ENCODE measurements at places on chromosomes 7 and 10. TPM values are rescaled to one million over a fixed set of nuclear protein-coding genes. Genes with fewer than 3 reads are reported as not detected.

The MOGAT3 gene
- total RNA-seq = not detected

The ZNF485 gene
- 0.43 TPM for total RNA-seq

The ADCY1 gene
- 3.6 TPM for total RNA-seq

The PRTFDC1 gene
- 3.6 TPM for total RNA-seq

The CCM2 gene
- 61.5 TPM for total RNA-seq

The CUBN gene
- total RNA-seq = 6.8 TPM

The NUTM2E gene
- total RNA-seq = not detected

- H3K27me3 ChIP-seq = no peaks in the 10 kb centered on the region
- DNase-seq = peak; percentile 56
- H3K27ac ChIP-seq = no peak overlapping the region
Measured at GRCh38 chr10:42951486-42952251, 125.2 kb upstream of the RET start.

GRCh38 chr10:34291466-34292193 lies 523.5 kb downstream of the PARD3 start:
- no peaks in the 10 kb centered on the region for H3K4me1 ChIP-seq
- no peaks in the 10 kb centered on the region for H3K27me3 ChIP-seq
- no peak overlapping the region for H3K27ac ChIP-seq
- DNase-seq = no peak

- no peak for DNase-seq
- no peaks in the 10 kb centered on the region for H3K36me3 ChIP-seq
- no peaks in the 10 kb centered on the region for H3K4me1 ChIP-seq
- H3K27ac ChIP-seq = no peak within 1 kb of the TSS
- H3K27me3 ChIP-seq = no peaks in the 10 kb centered on the region
Measured at GRCh38 chr7:143362131-143363015, at the start of gene FAM131B. TSS of gene FAM131B (minus strand) at chr7:143362713. CDS start at chr7:143362603, 110 bp downstream.

DNA sequence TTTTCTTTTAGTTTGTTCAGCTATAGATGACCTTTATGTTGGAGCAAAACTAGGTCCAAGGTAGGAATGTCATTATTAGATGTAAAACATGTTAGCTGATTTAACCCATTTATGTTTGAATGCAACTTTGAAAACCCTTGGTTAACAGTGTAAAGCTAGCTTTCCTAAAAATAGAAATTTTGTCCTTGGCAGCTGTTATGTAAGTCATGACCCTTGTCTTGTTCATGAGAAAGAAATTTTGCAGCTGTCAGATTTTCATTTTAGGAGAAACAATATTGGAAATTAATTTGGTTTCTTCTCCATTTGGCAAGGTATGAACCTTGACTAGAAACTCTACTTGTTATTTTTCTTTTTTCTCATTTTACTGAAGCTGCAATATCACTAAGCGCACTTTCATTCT lies 23.9 kb upstream of the CCAR1 start:
- H3K27me3 ChIP-seq = no peaks in the 10 kb centered on the region
- H3K4me1 ChIP-seq = no peaks in the 10 kb centered on the region
- no peak overlapping the region for H3K4me3 ChIP-seq
- no peak overlapping the region for H3K27ac ChIP-seq

DNA sequence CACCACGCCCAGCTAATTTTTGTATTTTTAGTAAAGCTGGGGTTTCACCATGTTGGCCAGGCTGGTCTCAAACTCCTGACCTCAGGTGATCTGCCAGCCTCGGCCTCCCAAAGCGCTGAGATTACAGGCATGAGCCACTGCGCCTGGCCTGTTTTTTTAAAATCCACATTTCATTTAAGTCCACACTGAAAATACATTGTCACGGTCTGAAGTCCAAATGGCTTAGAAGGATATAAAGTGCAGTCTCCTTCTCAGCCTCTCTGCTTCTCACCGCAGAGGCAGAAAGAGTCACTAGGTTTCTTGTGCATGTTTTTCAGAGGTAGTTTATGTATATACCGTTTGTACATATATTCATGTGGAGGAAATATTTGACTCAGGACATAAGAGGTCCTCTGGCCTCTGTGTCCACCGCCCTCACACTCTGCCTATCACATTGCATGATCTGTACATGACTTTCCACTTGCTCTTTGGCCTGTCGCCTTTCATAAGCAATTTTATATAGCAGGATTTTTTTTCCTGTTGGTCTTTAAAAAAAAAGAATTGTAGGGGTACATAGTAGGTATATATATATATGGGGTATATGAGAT lies 42.9 kb downstream of the BLNK start:
- DNase-seq = no peak
- no peaks in the 10 kb centered on the region for H3K36me3 ChIP-seq
- no peaks in the 10 kb centered on the region for H3K27me3 ChIP-seq
- no peak overlapping the region for H3K4me3 ChIP-seq

DNA sequence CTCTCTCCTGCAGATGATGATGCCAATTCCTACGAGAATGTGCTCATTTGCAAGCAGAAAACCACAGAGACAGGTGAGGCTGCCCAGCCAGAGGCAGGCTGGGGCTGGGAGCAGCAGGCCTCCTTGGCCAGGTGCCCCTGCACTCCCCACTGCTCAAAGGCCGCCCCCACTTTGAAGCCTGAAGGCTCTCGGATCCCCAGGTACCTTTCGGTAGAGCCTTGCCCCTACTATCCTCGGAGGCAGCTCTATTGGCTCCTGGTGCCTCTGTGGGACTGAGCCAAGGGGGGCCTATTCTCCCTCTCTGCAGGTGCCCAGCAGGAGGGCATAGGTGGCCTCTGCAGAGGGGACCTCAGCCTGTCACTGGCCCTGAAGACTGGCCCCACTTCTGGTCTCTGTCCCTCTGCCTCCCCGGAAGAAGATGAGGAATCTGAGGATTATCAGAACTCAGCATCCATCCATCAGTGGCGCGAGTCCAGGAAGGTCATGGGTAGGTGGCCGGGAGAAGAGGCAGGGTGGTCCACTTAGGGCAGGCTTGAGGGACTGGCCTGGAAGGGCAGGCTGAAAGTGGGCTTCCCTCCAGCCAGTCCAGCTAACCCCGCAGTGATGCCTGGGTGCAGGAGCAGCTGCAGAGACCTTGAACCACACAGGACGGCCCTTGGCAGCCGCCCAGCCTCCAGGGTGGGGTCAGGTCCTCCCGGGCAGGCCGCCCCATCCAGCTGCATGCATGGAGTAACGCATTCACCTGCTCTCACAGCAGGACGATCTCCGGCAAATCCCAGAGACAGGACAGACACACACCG lies 14.1 kb downstream of the LAT2 start:
- H3K36me3 ChIP-seq = peaks cover 7% of the 10 kb centered on the region
- H3K27ac ChIP-seq = no peak overlapping the region
- no peak overlapping the region for H3K4me3 ChIP-seq
- no peaks in the 10 kb centered on the region for H3K4me1 ChIP-seq
- no peaks in the 10 kb centered on the region for H3K27me3 ChIP-seq
- DNase-seq = no peak

- H3K27ac ChIP-seq = no peak overlapping the region
- H3K36me3 ChIP-seq = no peaks in the 10 kb centered on the region
- no peaks in the 10 kb centered on the region for H3K27me3 ChIP-seq
- no peaks in the 10 kb centered on the region for H3K4me1 ChIP-seq
Measured at GRCh38 chr10:62924344-62924748, 108.2 kb upstream of the EGR2 start.

GRCh38 chr7:82511542-82511941 lies 68.0 kb upstream of the CACNA2D1 start:
- no peaks in the 10 kb centered on the region for H3K4me1 ChIP-seq
- H3K27ac ChIP-seq = no peak overlapping the region
- H3K36me3 ChIP-seq = no peaks in the 10 kb centered on the region
- H3K4me3 ChIP-seq = no peak overlapping the region
- DNase-seq = no peak

GRCh38 chr10:70188768-70189167 lies 18.5 kb upstream of the SAR1A start:
- H3K27me3 ChIP-seq = no peaks in the 10 kb centered on the region
- no peak for DNase-seq
- no peak overlapping the region for H3K4me3 ChIP-seq
- H3K36me3 ChIP-seq = no peaks in the 10 kb centered on the region

DNA sequence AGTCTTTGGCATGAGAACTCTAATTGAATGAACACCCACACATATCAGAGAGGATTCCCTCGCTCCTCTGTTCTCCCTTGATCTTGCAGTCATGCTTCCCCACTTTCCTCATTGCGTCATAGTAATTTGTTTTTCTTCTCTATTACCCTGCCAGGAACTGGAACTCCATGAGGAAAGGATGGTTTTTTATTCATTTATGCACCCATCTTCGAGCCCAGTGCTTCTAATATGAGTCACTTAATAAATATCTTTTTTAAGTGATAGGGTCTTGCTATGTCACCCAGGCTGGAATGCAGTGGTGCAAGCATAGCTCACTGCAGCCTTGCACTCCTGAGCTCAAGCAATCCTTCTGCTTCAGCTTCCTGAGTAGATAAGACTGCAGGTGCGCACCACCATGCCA lies 83.5 kb downstream of the OTUD1 start:
- no peak overlapping the region for H3K4me3 ChIP-seq
- no peaks in the 10 kb centered on the region for H3K36me3 ChIP-seq
- H3K27ac ChIP-seq = no peak overlapping the region
- no peak for DNase-seq

GRCh38 chr10:89207181-89207800 lies at the start of gene CH25H:
TSS of gene CH25H (minus strand) at chr10:89207317. CDS start at chr10:89207292, 25 bp downstream.
- no peaks in the 10 kb centered on the region for H3K36me3 ChIP-seq
- H3K27ac ChIP-seq = peak within 1 kb of the TSS; percentile 44
- DNase-seq = no peak
- peaks cover 14% of the 10 kb centered on the region for H3K4me1 ChIP-seq
- H3K27me3 ChIP-seq = peaks cover 4% of the 10 kb centered on the region
- H3K4me3 ChIP-seq = peak within 1 kb of the TSS; percentile 70

DNA sequence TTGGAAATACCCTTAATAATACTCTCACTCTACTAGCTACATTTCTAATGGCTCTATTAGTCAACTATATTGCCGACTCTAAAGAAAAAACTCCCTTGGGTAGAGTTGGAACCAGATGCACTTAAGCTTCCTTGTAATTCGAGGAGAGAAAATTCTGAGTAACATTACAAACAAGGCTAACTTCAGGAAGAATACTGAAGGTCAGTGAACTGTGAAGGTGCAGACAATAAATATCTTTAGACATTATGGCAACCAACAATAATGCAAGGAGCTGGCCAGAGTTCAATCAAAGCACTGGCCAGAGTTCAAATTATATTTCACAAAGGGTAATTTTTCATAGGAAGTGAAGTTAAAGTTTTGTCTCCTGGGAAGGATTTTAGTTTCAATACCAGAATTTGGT lies 40.7 kb upstream of the MRLN start:
- no peak overlapping the region for H3K4me3 ChIP-seq
- no peaks in the 10 kb centered on the region for H3K4me1 ChIP-seq
- H3K27ac ChIP-seq = no peak overlapping the region
- peaks cover 66% of the 10 kb centered on the region for H3K36me3 ChIP-seq

DNA sequence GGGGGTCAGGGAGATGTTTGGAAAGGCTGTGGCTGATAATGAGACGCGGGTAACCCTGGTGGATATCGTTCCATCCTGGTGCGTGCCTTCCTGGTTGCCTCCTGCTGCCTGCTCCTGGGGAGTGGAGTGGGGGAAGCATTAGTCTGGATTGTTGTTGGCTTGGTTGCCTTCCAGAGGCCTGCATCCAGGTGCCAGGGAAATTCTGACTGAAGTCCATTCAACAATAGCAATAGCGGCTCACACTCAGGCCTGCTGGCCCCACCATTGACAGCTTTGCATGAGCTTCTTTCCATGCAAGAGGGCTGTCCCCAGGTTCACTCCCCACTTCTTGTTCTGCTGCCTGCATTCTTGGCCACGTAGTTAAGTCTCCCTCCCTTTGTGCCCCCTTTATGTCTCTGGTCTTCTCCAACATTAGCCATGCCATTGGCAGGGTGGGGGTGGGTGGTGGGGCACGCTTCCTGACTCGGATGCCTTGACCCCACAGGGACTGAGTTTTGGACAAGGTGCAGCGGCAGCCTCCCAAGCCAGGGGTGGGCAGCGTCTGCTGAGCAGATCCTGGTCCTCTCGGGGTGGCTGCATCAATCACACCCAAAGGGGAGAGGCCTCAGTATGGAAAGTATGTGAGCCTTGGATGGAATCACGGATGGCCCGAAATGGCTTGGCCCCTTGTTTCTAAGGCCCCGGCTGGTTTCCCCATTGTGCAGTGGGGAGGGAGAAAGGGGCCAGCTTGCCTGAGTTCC lies 150.2 kb downstream of the GRK5 start:
- no peaks in the 10 kb centered on the region for H3K36me3 ChIP-seq
- DNase-seq = no peak
- H3K27me3 ChIP-seq = no peaks in the 10 kb centered on the region
- H3K27ac ChIP-seq = no peak overlapping the region

GRCh38 chr7:49791088-49791741 lies 17.8 kb downstream of the VWC2 start:
- H3K27me3 ChIP-seq = no peaks in the 10 kb centered on the region
- no peaks in the 10 kb centered on the region for H3K4me1 ChIP-seq
- no peak overlapping the region for H3K27ac ChIP-seq
- H3K36me3 ChIP-seq = no peaks in the 10 kb centered on the region
- no peak for DNase-seq
- H3K4me3 ChIP-seq = no peak overlapping the region

Measured in ascending aorta (tissue), 2 donors.